ENCODE measurements at places on chromosomes 12 and 14. TPM values are rescaled to one million over a fixed set of nuclear protein-coding genes. Genes with fewer than 3 reads are reported as not detected.

DNA sequence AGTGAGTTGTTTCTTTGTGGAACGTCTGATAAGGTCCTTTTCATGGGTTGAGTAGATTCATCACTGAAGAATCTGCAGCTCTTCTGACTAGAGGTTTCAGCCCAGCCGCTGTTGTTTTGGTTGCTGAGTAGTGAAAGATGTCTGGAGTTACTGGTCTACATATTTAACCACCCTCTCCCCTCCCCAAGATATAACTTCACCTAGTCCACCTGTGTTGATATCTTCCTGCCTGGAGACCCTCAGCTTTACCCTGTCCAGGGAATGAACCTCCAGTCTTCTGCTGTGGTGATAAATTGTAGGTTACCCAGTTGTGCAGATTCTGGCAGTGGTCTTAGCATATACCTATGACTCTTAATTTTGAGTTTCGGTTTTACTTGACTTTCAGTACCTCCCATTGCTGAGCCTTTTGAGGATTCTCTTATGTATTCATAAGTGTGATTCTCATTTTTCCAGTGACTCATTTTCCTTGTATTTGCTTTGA, 62.9 kb downstream of the CCDC91 start:
- ATAC-seq: no peak

GRCh38 chr14:46432516-46432915, 219.1 kb downstream of the RPL10L start:
- no peak for ATAC-seq

DNA sequence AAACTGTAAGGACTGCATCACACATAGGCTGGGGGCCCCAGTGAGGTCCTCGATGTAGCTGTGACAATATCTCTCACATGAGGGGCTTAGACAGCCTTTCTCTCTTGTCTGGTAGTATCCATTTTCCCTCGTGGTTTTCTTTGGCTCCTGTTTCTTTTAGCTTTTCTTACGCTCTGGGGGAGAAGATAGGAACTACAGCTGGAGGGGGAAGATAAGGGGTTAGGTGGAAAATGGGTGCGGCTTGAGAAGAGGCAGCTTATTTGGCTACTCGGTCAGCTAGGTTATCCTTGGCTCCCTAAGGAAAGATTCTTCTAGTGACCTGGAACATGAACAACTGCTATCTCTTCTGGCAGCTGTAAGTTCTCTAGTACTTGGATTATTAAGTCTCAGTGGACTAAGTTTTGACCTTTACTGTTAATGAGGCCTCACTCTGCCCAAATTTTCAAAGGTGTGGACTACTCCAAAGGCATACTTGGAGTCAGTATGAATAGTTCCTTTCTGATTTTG, 28.7 kb upstream of the CPNE8 start:
- ATAC-seq: no peak

DNA sequence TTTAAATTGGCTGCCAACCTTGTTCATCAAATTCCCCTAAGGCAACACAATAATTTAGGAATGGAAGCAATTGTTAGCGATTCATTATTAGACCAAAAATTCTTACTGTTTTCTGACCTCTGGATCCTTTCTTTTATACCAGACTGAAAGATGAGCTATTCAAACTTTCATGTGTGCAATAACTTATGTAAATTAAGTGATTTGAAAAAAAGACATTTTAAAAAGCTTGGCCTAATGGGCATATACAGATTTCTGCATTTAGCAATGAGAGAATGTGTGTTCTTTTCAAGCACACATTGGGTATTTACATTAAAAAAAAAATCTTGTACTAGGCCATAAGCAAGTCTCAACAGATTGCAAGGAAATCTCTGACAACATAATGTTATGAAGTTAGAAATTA, 65.5 kb downstream of the C12orf75 start:
- no peak for ATAC-seq

DNA sequence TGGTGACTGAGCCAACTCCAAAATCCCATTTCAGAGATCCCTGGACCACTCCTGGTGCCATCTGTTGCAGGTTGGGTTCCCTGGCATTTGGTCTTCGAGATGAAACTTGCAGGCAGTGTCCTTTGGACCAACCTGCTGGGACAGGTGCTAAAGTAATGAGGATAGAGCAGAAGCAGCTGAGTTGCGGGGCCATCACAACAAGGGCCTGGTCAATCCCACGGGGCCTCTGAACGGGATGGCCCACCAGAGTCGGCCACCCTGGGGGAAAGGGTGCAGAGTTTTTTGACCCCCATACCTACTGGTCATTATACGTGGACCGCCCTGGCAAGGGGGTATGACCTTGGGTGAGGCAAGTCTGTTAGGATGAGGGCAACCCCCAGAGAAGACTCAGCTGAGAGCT, 39.3 kb downstream of the DLK1 start:
- ATAC-seq: no peak

GRCh38 chr14:87883750-87884149, 109.2 kb downstream of the GALC start:
- ATAC-seq: no peak

- peak; percentile 97 for ATAC-seq
Observed at GRCh38 chr12:116358893-116359761, 81.6 kb upstream of the MED13L start.

GRCh38 chr12:63103494-63104131, 47.4 kb downstream of the AVPR1A start:
- no peak for ATAC-seq

DNA sequence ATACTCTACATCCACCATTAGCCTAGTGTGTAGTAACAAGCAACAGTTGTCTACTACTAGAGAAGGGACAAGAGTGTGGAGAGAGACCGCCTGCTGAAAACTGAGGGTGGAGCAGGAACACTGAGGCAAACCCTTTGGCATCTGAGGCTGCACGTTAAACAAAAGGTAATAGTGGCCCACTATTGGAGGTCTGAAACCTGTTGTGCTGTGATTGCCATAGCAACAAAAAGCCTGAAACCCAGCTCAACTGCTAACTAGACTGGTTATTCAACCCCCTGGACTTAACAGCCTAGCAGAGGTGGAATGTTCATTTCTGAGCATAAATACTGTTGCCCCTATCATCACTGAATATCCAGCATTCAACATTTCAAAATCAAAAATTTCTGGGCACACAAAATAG, 43.0 kb downstream of the PPP4R4 start:
- no peak for ATAC-seq

- no peak for ATAC-seq
Observed at GRCh38 chr12:78176643-78177042, 345.9 kb downstream of the NAV3 start.

GRCh38 chr14:68791902-68792677, 777 bp downstream of the ZFP36L1 start:
- ATAC-seq: no peak

DNA sequence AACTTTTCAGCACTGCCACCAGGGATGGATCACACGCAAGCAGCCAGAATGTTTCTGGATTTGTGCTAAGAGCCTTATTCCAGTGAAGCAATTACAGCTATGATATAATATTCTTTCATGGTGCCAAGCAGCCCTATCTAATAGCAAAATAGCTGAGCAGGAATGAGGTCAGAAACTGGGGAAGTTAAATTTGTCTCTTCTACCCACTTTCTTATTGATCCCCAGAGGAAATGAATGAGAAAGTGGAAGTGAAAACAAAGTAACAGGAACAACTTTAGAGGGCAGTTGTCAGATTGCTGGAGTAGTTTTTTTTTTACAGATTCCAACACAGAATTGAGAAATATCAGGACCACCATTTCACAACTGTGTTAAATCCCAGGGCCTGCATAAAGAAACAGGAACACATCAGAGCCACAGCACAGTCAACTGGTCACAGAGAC, 44.8 kb downstream of the GCH1 start:
- ATAC-seq: peak; percentile 90

DNA sequence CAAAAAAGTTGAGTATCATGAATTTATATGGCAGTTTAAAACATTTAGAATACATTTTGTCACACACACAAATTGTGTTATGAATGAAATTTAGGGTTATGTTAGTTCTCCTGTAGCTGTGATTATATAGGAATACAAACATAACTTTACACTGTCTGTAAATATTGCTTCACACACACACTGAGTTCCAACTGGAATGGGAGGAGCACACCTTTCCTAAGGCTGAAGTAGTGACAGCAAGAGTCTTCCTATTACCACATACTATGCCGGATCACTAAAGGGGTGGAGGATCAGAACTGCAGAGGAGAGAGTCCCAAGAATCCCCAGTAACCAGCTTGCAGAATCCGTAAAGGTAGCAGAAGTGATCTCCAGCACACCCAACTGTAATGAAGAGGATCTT, 63.7 kb downstream of the DNAI7 start:
- no peak for ATAC-seq

DNA sequence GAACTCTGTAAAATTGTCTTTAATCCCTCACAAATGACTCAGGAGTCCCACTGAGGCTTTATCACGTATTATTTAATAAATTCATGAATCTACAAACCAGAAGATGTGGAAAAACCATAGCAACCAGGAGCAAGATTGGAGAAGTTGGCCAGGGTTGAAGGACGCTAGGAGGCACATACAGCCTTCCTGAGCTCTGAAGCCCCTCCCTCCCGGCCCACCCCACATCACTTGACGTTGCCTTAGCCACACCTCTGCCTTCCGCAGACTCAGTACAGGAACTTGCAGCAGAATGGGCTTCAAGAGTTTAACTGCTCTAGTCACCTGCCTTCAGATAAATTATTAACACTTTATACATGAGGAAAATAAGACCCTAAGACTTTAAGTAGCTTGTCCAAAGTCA, 33.9 kb downstream of the SLC35F4 start:
- no peak for ATAC-seq

GRCh38 chr14:105529319-105529568, 2.9 kb downstream of the TMEM121 start:
- ATAC-seq: no peak

GRCh38 chr14:80923368-80923767, 18.2 kb downstream of the CEP128 start:
- ATAC-seq: no peak

NTS gene
- not detected for total RNA-seq

IL26 gene
- not detected for total RNA-seq

CMAS gene
- 60.2 TPM for total RNA-seq

PPP1R1A gene
- total RNA-seq: 8.9 TPM

BIN2 gene
- 1.6 TPM for total RNA-seq

RNASE2 gene
- 0.93 TPM for total RNA-seq
